ENCODE measurements at places on chromosomes 12 and 14.

DNA sequence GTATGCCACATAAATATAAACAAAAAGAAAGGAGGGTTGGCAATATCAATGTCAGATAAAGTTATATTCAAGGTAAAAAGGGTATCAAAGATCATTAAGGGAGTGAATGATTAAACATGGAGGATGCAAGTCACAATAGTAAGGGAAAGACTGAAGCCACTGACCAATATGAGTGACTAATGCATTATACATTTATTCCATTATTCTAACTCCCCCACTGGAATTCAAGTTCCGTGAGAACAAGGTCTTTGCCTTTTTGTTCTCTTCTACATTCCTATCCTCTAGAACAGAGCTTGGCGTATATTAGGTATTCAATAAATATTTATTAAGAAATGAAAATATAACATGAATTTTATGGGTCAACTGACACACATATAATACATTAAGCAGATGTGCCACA, 30.7 kb downstream of the MAP4K5 start:
- DNase-seq = no peak

GRCh38 chr14:103073367-103073875, 10.6 kb upstream of the LBHD2 start:
- no peak for DNase-seq

- no peak for DNase-seq
Observed at GRCh38 chr12:55935738-55936151, 4.8 kb downstream of the DGKA start.

DNA sequence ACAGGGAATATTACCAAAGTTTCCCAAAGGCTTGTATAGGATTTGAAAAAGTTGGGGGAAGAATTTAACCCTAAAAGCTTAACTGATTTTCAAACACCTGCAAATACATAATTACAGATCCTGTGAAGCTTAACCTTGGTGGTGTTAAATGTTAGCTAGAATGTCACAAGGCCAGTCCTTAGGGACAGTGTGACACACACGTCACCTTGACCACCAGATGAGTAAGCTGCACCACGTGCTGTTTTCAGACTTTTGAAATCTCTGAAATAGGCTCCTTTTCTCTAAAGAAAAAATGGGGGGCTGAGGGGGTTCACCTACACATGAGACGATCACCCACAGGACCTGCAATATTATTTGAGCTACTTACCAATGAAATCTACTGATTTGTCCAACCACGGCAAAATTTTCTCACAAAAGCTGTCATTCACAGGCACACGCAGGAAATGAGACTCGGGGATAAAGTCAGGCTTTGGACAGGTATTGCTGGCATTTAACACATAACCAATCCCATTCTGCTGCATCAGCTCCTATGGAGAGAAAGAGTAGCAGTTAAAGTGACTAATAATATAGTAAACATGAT, 75.9 kb downstream of the DUSP16 start:
- no peak for DNase-seq

DNA sequence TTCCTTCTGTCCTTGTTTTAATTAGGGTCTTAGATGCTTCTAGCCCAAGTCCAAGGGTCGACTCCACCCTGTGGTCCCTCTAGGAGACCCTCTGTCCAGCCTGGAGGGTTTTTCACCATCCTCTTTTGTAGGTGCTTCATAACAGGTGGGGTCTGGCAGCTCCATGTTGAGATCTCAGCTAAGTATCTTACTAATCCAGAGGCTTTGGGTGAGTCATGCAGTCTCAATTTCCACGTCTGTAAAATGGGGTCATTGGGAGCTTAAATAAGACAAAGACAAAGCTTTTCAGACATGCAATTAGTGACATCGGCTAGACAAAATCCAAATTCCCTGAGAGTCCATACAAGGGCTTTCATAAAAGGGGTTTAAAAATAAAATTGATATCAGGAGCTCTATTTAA, 3.2 kb downstream of the HSPB8 start:
- no peak for DNase-seq

GRCh38 chr12:53267306-53267998, 647 bp upstream of the ESPL1 start:
- peak; percentile 37 for DNase-seq

DNA sequence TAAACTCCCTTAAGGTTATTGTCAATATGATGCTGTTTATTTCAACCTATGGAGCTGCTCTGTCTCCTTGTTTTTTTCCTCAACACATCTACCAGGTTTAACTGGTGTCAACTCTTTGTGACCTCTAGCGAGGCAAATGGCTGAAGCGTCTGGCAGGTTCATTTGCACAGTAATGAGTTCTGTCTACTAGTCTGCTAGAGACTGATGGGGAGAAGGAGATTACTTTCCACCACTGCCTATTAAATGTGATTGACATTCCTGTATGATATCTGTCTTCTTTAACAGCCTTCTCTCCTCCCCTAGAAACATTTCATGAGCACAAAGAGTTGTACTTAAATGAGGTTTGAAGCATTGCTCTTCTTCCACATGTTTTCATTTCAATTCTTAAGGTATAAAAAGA, 253.7 kb downstream of the SLC6A15 start:
- no peak for DNase-seq

GRCh38 chr14:32300136-32300535, 29.0 kb upstream of the AKAP6 start:
- no peak for DNase-seq

DNA sequence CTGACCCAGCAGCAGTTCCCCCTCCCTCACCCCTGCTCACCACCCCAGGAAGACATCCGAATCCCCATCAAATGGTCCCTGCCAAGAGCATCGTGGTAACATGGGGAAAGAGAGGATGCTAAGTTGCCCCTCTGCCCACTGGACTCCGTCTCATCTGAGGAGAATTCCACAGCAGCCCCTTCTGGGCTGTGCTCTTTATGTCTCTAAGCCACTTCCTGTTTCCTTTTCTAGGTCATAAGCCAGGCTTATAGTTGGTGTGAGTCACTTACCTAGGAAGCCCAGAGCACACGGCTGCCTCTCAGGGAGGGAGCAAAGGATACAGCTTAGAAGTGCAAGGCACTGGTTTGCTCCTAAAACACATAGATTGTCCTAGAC, 76.0 kb downstream of the VCPKMT start:
- DNase-seq = no peak

DNA sequence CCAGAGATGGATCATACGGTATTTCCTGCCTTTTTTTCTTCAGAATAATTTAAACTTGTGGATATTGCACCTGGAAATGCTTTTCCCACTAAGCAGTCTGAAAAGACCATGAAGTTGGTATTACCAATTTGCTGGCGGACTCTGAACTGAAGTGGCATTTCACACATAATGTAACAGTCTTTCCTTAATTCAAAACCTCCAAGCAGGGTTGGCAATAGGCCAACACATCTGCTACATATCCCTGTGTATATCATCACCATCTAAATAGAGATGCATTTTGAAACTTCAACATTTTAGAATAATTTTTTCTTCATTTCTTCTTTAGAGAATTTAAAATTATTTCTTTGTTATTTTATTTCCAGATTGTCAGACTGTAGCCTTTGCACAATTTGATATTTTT, 100.5 kb downstream of the TSPAN8 start:
- no peak for DNase-seq

DNA sequence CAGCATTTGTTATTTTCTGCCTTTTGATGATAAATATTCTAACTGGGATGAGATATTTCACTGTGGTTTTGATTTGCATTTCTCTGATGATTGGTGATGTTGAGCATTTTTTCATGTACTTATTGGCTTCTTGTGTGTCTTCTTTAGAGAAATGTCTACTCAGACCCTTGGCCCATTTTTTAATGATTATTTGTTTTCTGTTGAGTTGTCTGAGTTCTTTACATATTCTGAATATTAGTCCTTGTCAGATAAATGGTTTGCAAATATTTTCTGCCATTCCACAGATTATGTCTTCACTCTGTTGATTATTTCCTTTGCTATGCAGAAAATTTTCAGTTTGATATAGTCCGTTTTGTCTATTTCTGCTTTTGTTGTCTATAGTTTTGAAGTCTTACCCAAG, 317.0 kb downstream of the CEP128 start:
- no peak for DNase-seq

- no peak for DNase-seq
Observed at GRCh38 chr12:20505056-20505455, 136.7 kb downstream of the PDE3A start.

DNA sequence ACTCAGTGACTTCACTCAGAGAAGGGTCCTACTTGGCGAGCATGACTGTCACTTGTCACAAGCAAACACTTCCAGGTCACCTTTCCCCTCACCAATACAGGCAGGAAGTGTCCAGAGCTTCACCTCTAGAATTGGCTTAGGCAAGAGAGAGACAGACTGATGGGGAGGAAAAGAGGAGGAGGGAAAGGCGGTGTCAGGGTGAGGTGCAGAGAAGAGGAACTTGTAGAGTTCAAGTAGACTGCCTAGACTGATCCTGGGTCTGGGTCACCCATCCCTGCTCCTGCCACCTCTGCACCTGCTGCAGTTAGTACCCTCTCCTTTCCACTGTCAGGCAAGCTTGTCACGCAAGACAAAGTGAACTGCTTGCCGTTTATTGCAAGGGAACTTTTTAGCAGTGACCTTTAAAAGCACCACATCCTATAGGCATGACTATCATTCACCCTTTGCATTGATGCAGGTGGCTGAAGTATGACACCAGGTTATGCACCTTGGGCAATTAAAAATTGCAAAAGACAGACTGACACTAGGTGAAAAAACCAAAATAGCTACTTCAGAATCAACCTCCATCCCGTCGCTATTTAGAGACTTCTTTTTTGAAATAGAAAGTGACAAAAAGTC, 292.4 kb downstream of the SYT1 start:
- DNase-seq = no peak

GRCh38 chr12:109554761-109555160, 18.5 kb downstream of the MMAB start:
- DNase-seq = no peak

DNA sequence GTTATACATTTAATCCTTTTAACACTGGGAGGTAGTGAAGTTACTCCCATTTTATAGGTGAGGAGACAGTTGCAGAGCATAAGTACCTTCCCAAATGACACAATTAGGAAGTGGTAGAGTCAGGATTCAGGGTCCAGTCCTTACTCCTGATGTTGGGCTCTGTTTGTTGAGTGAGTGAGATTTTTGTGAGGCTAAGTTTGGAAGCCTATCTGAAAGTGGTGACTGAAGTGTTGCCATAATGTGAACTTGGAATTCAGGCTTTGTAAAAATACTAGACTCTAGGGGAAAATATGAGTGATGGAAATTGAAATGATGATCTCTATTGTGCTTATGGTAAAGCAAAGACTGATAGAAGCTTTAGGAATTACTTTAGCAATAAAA, 2.2 kb downstream of the NUDT4 start:
- DNase-seq = no peak

- no peak for DNase-seq
Observed at GRCh38 chr12:125683748-125684381, 618.6 kb downstream of the AACS start.

GRCh38 chr14:54567224-54567638, 303 bp downstream of the SAMD4A start:
- DNase-seq = no peak
